T-cell (primary cell): ENCODE measurements at places on chromosomes 2 and 18. TPM values are rescaled to one million over a fixed set of nuclear protein-coding genes. Genes with fewer than 3 reads are reported as not detected.

IL36RN gene
- not detected for total RNA-seq

TIMM21 gene
- 19.8 TPM for total RNA-seq

ERBB4 gene
- total RNA-seq, result 0.06 TPM

RIT2 gene
- total RNA-seq, result not detected

GBX2 gene
- not detected for total RNA-seq

SPATA3 gene
- total RNA-seq, result not detected

CLK1 gene
- 384 TPM for total RNA-seq

C1GALT1C1L gene
- total RNA-seq, result not detected

TEX44 gene
- not detected for total RNA-seq

CPLX4 gene
- not detected for total RNA-seq

CAPN14 gene
- total RNA-seq, result 0.55 TPM

CELF4 gene
- total RNA-seq, result not detected

CD8B2 gene
- 3.2 TPM for total RNA-seq
